Fibroblast of mammary gland (primary cell): ENCODE measurements at places on chromosomes 12 and 14.

DNA sequence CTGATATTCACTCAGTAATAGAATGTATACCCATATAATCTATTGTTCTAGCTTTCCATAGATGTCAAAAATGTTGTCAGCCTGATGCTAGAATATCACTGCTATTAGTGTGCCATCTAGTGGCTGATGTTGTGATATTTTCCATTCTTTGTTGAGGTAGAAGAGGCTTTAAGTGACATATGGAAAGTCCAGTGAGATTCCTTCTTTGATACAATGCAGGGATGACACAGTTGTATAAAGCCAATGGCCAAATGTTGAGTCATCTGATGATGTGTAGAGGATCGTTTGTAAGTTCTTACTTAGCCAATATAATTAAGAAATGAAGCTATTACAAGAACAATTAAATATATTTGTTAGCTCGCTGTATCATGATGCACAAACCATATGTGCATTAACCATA, 58.1 kb upstream of the PCED1B start:
- peak; percentile 95 for DNase-seq

GRCh38 chr14:35978561-35978960, 152.4 kb downstream of the BRMS1L start:
- no peak for DNase-seq

GRCh38 chr12:30440826-30441602, 254.7 kb downstream of the IPO8 start:
- DNase-seq: peak; percentile 46

- no peak for DNase-seq
These were observed 158.4 kb upstream of the RASSF8 start for GRCh38 chr12:25800101-25800500.

- DNase-seq: no peak
These were observed 2.1 kb upstream of the FOXG1 start for GRCh38 chr14:28764257-28765160.
